Kasumi-1 (cell line): ENCODE measurements at places on chromosomes 5 and 9.
A peak's percentile ranks its signal among the peaks of the same experiment; 100 is the strongest.

DNA sequence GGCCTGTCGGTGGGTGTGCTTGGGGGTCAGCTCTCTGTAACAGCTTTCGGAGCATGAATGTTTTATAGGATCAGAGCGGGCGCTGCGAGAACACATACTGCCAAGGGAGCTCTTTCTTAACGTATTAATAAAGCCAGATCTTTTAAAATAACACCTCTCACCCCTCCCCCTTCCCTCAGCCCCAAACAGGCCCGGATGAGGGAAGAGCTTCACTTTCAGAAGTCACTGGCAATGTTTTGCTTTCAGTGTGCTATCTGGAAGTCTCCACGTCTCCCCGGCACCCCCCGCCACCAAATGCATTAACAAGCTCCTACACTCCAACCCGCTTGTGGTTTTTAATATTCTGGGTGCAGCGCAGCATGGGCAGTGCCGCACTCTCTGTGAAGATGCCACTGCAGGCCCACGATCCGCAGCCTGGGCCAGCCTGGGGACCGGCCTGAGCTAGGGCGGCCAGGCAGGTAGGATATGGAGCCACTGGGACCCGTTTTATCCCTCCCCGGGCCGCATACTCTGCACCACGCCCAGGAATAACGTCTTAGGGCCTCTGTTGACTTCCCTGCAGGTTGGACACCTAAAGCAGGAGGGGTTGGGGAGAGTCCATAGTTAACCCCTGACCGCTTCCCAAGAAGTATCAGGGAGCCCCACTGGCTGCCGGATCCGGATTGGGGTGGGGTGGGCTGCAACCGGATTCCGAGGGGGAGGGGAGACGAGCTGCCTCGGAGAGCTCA is 12.6 kb downstream of the NR2F1 start:
- DNase-seq, result no peak

DNA sequence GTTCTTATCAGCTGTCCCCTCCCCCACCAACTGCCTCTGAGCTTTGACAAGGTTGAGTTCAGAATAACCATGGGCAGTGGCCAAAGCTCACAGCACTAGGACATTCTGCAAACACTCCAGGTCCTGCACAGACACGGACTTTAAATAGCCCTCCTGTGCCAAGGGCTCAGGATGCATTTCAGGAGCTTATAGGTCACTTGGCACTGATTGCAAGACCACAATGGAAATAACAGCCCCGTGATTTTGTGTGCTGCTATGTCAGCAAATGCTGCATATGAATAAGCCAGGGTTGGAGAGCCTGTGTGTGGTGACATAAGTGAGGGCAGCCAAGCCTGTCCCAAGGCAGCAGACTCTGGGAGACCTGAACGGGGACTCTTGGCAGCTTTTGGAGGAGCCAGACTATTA is 150.7 kb downstream of the DMRT2 start:
- DNase-seq, result no peak

DNA sequence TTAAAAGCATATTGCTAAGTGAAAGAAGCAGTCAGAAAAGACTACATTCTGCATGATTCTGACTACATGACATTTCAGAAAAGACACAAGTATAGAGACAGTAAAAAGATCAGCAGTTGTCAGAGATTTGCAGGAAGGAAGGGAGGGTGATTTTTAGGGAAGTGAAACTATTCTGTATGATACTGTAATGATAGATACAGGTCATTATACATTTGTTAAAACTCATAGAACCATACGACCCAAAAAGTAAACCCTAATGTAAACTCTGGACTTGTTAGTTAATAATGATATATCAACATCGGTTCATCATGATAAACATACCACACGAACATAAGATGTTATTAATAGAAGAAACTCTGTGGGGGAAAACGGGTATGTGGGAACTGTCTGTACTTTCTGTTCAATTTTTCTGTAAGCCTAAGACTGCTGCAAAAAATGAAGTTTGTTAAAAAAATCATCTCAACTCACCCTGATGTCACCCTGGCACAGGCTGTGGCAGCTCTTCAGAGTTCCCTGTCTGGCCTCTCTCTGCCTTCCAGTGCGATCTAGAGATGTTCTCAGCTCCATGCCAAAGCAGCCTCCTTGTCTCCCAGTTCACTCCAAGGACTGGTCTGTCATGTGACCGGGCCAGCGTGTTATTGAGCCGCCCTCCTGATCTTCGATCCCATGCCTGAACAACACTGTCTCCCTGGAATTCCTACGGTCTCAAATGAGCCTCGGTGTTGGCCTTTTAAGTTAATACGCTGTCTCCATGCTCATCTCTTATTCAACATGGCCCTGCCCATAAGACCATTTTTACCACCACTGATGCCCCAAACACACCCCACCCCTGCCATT is 35.4 kb downstream of the PRLR start:
- DNase-seq, result peak; percentile 1

GRCh38 chr5:126414874-126415502 is 8.2 kb upstream of the GRAMD2B start:
- DNase-seq, result no peak

DNA sequence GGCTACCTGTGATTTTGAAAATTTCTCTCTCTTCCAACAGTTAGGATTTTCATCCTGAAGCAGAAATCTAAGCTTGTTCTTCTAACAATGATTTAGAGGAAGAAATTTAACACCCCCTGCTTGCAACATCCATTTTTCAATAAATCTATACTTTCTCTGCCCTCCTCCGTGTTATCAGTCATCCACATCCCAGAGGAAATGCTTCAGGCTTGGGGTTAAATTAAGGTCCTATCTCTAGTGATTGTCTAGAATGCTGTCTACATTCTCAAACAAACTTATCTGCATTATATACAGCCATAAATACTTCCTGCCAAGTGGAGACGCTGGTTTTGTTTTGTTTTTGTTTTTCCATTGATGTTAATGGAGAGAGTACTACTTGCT is 371.0 kb downstream of the CSNK1G3 start:
- no peak for DNase-seq

GRCh38 chr5:117094114-117094815 is 519.6 kb upstream of the SEMA6A start:
- no peak for DNase-seq

DNA sequence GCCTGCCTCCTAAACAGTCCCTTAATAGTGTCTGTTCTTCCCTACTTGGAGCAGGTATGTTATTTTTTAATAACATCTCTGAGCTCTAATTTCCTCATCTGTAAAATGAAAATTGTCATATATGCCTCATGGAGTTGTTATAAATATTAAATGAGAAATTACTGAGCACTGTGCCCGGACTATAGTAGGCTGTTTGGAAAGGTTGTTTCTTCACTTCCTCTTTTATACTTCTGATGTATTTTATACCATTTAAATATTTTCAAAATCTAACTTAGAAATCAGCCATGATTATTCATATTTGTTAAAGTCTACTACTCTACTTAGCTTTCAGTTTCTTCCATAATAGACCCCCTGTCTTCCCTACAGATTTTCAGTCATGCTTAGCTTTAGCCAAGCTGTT is 30.5 kb upstream of the HAPLN1 start:
- DNase-seq, result peak; percentile 19

GRCh38 chr9:114080773-114081440 is 2.8 kb upstream of the AMBP start:
- no peak for DNase-seq

DNA sequence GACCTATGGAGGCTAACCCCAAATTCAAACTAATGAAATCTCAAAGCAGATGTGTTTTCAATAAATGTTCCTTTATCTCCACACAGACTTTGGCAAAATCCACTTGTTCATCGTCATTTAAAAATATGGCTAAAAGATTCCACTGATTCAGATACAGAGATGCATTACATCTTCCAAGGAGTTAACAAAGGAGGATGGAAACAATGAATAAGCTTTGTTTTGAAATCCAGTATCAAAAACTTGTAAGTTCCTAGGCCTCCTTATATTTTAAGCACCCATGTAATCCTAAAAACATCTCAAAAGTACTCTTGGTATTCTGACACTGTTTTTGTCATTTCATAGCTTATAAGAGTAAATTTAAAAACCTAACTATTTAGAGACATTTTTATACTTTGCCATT is 345.6 kb upstream of the ACTBL2 start:
- no peak for DNase-seq

- no peak for DNase-seq
Measured at GRCh38 chr5:179227229-179227579, 118.1 kb downstream of the ADAMTS2 start.

DNA sequence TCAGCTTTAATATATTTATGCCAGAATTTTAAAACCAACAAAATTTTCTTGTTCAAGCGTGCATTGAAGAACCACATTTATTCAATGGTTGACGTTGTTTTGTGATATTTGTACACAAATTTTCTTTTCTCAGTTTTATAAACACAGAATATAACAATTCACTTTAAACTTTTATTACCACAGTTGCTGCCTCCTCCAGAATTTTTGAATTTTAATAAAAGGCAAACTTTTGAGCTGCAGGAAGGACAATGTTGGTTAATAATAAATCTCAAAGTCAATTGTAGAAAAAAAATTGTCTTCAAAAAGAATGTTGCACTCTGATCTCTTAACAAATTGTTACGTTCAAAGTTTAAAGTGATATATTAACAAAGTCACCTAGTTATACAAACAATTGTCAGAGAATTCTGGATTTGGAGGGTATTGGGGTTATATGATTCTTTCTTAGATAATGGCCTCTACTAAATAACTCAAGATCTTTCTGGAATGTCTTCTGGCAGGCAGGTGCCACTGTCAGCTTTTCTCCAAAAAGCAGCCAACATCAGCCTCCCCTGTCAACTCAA is 60.5 kb downstream of the BAAT start:
- DNase-seq, result no peak

DNA sequence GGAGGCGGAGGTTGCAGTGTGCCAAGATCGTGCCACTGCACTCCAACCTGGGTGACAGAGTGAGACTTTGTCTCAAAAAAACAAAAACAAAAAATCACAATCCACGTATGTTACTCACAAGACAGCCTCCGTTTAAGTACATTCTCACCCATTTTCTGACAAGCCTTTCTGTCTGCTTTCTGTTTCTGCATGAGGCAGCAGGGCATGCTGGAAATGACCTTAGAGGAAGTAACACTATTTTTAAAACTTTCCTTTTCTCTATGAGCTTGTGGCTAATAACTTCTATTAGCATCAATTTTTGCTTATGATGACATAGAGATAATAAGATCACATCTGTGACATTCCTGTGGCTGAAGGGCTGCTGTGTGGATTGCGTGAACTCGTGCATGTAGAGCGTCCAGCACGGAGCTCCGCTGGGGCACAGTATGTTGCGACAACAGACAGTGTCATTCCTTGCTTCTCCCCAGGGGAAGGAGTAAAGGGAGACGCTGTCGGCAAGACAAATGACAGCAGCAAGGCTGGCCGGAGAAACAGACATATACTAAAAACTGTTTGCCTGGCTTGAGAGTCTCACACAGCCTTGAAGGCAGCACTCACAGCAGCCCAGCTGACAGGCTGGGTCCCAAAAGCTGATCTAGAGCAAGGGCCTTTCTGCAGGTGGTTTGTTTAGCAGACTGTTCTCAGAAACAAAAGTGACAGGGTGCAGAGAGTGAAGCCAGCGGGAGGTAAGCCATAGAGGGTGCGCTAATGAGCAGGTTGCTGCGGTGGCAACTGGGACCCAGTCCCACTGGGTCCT is 1.6 kb downstream of the BTNL3 start:
- no peak for DNase-seq

GRCh38 chr9:71721855-71722254 is 46.5 kb downstream of the CEMIP2 start:
- no peak for DNase-seq

GRCh38 chr5:126236994-126237393 is 186.2 kb upstream of the GRAMD2B start:
- DNase-seq, result no peak

DNA sequence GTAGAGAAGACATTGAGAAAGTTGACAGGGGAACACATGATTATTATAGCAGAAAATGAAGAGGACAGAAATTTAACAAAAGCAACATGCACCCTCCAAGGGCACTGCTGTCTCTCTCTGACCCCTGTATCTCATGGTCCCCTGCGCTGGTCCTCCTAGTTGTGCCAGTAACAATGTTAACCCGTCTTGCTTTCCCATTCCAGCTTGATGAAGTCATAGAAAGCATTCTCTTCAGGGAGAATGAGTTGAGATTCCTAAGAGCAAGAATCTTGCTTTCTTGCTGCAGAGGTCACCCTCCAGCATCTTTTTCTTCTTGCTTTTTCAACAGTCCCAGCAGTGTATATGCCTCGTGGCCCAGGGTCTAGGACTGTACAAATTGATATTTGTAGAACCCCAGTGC is 279.6 kb upstream of the ADAMTSL1 start:
- DNase-seq, result no peak

GRCh38 chr5:20248118-20248517 is 260.1 kb upstream of the CDH18 start:
- no peak for DNase-seq

GRCh38 chr5:51968756-51969155 is 585.5 kb downstream of the ISL1 start:
- no peak for DNase-seq

DNA sequence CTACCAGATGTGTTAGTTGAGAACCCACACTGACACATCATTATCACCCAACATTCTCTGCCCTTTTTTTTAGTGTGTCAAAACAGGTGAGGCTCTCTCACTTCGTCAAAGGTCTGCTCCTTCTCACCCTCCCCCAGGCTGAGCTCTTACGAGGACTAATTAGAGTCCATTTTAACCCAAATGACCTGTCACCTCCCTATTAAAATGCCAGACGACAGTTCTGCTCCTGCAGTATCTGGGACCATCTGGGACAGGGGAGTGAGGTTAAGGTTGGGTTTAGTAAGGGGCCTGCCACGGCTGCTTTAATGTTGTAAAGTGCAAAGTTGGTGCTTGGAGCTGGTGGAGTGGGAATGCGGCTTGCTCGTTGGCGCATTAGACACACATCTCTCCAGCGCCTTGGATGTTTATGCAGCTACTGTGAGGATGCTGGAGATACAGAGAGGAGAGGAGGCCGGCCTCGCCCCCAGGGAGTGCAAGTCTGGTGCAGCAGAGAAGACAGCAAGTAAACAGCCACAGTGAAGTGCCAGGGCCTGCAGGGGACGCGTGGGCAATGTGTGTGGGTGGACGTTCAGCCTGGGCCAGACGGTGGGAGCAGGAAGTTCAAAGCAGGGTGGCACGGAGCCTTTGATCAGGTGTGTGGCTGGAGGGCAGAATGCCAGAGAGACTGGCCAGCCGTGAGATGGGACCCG is 96.2 kb downstream of the C9orf50 start:
- no peak for DNase-seq

GRCh38 chr9:127961613-127962155 is 19.1 kb downstream of the EEIG1 start:
- DNase-seq, result no peak

DNA sequence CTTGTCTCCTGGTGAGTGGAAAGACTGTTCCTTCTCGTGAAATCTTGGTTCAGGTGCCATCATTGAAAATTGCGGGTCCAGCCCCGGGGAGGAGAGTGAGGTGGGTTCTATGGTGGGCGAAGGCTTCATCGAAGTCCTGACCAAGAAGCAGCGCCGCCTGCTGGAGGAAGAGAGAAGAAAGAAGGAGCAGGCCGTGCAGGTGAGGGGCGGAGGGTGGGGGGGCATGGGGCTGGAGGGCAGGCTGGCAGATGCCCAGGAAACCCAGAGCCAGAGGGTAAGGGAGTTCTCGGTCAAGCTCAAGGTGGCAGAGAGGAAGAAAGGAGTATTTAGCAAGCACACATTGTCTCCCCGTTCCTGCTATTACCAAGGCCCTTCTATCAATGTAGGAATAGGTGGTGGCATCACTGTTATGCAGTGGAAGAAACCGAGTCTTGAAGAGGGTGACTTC is 24.3 kb upstream of the POMT1 start:
- peak; percentile 16 for DNase-seq
